GM04504 (cell line): ENCODE measurements at places on chromosomes 5 and 9.
A peak's percentile ranks its signal among the peaks of the same experiment; 100 is the strongest.

DNA sequence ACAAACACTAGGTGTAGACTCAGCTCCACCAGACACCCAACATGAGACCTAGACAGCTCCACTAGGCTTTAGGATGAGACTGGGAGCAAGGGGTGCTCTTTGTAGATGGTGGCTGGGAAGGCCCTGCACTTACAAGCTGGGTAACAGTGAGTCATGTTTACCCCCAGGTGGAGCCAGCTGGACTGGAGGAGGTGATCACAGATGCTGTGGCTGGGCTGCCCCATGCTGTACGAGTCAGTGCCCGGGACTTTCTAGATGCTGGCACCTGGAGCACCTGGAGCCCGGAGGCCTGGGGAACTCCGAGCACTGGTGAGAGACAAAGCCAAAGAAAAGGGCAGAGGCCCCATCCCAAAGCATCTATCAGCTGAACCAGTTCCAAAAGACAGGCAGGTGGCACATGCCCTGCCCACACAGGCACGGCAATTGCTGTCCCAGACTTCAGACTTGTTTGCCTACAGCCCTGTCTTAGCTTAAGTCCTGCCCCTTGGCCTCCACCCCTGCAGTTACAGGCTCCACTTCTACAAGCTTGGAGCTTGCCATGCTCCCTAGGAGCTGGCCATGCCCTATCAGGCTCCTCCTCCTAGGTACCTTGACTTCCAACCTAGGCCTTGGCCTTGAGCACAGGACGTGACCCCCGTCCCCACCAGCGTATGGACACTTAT, 2.7 kb downstream of the CCL27 start:
- DNase-seq, result no peak

- no peak for DNase-seq
Measured at GRCh38 chr5:146607659-146608332, 91.8 kb upstream of the GPR151 start.

- DNase-seq, result no peak
Measured at GRCh38 chr5:176133877-176134276, 104.3 kb upstream of the SIMC1 start.

DNA sequence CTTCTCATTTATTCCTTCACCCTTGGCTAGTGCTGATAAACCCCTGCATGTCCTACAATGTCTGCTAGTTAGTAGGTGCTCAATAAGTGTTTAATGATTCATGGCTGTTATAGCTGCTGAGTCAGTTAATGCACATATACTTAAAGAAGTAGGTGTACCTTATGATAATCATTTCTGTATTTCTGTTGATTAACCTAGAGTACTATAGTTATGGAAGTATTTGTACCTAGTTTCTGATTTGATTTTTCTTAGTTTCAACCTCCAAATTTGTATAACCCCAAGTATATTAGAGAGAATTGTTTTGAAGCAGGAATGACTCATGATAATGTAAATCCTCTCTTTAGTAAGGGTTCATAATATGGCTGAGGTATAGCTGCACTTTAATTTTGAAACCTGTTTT, 8.9 kb downstream of the SMAD5 start:
- no peak for DNase-seq

GRCh38 chr9:630817-631216, 210.7 kb upstream of the DMRT1 start:
- DNase-seq, result no peak

DNA sequence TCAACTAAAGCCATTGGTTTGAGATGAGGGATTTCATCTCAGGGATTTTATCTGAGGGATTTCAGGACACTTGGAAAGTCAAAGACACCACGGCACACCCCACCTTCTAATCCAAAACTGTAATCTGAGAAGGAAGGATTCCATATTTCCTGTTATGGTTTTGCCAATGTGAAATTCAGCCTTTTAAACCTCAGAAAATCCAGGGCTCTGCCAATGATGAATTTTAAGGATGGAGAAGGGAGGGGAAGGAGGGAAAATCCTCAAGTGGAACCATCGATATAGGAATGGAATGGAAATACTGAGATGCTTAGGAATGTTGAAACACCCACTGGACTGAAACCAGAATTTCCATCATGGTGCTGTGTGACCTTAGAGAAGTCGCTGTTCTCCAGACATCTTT, 5.3 kb downstream of the C1QTNF3 start:
- no peak for DNase-seq

DNA sequence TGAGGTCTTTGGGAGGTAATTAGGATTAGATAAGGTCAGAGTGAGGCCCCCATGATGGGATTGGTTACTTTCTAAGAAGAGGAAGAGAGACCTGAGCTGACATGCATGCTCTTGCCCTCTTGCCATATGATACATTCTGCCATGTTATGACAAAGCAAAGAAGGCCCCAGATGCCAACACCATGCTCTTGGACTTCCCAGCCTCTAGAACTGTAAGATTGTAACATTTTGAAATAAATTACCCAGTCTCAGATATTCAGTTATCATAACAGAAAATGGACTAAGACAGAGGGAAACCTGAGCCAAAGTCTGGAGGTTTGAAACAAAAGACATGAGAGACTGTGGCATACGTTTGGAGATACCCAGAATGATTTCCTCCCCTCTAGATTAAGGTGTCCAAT, 318.6 kb downstream of the ARHGEF28 start:
- no peak for DNase-seq

- DNase-seq, result no peak
Measured at GRCh38 chr5:179284751-179285631, 60.3 kb downstream of the ADAMTS2 start.

GRCh38 chr5:115542086-115542485, 2.5 kb downstream of the FEM1C start:
- DNase-seq, result no peak

GRCh38 chr5:179234563-179235135, 110.6 kb downstream of the ADAMTS2 start:
- DNase-seq, result no peak

- no peak for DNase-seq
Measured at GRCh38 chr5:109950634-109951033, 260.9 kb downstream of the MAN2A1 start.

GRCh38 chr9:37639109-37639762, 11.5 kb upstream of the FRMPD1 start:
- DNase-seq, result no peak

- no peak for DNase-seq
Measured at GRCh38 chr5:134583766-134584165, 48.9 kb downstream of the SAR1B start.

DNA sequence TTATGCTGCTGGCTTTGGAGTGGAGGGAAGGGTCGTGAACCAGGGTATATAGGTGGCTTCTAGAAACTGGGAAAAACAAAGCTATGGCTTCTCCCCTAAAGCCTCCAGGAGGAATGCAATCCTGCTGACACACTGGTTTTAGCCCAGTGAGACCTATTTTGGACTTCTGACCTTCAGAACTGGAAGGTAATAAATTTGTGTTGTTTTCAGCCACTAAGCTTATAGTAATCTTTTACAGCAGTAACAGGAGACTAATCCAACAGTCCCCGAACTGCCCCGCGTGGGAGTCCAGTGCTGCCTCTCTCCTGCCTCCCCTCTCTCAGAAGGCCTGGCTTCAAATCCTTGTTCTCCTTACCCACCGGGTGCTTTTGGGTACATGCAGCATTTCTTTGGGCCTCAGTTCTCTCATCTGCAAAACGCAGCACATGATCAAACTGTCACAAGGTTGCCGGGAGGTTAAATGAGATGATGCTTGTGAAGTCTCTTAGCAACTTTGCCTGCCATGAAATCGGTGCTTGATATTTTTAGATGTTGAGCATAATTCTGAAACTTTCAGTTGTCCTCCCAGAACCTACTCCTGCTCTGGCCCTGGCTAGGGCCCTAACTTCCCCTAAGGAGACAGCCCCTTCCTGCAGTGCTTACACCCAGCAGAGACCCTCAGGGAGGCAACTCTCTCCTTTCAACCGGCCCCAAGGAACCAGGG, 127.3 kb upstream of the BOD1 start:
- no peak for DNase-seq

DNA sequence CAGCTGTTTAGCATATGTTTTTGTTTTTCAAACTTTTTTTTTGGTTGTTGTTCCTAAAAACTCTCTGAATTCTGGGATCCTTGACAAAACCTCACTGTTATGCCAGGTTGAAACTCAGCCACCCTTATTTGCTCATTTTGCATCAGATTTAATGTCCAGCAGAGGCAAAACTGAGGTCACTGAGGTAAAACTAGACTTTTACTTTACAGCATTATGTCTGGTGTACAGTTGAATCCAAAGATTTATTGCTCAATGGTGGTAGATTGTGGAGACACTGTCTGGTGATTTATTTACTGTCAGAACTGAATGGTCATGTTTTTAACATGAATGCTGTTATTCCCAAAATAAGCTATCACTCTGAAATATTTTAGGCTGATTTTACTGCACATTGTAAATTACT, 87.9 kb downstream of the FBXL7 start:
- peak; percentile 89 for DNase-seq

- DNase-seq, result no peak
Measured at GRCh38 chr5:155978850-155979249, 348.1 kb upstream of the SGCD start.

GRCh38 chr9:125932012-125932411, 184.8 kb downstream of the PBX3 start:
- peak; percentile 98 for DNase-seq

DNA sequence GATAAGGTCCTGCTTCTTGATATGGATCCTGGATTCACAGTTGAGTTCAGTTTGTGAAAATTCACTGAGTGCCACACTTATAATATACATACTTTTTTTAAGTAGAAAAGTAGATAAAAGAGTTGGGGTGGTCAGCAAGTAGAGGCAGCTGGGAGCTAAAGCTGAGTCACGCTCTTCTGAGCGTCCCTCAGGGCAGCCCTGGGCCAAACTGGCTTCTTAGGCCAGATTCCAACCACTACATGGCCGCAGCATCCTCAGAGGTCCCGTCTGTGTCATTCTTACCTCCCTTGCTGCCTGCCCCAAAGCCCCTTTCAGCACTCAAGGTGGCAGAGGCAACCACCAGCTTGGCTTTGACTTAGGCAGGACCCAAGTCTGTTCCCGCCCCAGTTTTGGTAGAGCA, 123.3 kb upstream of the TBC1D2 start:
- DNase-seq, result no peak
